ENCODE measurements at places on chromosomes 1 and 21.
A peak's percentile ranks its signal among the peaks of the same experiment; 100 is the strongest.

GRCh38 chr1:51715369-51715768 lies 98.5 kb downstream of the OSBPL9 start:
- DNase-seq, result no peak

DNA sequence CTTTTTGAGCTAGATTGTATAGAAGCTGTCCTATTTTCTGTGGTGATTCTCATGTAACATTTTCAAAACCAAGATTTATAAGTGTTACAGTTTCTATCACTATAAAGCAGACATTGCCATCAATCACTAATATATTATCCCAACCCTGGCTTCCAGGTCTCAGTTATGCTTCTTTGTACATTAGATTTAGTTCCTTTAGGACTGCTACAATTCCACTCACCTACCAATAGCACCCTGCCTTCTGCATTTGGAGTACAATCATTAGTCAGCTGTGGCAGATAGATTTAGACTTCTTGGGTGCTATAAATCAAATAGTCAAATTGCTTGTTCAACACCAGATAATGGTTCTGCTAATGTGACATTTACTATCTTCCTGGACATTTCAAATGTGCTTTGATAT lies 281.6 kb downstream of the BRINP3 start:
- no peak for DNase-seq

- DNase-seq, result peak; percentile 46
Observed at GRCh38 chr21:37073417-37074196, 553 bp downstream of the TTC3 start.

DNA sequence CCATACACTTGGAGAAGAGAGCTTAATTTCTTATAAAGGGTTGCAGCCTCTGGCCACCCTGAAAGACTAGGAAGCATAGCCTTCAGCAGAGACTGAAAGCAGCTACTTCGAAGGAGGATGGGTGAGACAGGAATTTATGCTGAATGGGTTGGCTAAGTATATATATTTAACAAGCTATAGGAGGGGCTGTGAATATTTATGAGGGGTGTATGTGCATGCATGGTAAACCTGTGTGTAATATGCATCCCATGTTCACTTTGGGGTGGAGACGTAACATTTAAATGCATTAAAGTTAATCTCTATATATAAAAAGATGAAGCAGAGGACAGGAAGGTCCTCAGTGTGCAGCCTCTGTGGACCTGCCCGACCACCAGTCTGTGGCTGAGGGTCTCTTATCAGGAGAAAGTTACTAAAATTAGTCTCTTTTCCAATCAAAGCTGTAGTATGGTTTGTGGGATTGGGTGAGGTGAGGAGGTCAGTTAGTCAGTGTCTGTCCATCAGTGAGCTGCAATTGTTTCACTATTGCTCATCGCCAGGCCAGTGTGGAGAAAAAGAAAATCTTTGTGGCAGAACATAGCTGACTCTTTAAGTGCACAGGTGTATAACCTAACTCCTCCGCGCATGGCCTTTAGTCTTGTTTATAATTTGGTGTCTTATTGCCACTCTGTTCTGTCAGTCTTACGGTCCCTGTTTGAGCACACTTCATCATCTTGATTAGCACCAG lies 35.4 kb upstream of the DSCAM start:
- no peak for DNase-seq

DNA sequence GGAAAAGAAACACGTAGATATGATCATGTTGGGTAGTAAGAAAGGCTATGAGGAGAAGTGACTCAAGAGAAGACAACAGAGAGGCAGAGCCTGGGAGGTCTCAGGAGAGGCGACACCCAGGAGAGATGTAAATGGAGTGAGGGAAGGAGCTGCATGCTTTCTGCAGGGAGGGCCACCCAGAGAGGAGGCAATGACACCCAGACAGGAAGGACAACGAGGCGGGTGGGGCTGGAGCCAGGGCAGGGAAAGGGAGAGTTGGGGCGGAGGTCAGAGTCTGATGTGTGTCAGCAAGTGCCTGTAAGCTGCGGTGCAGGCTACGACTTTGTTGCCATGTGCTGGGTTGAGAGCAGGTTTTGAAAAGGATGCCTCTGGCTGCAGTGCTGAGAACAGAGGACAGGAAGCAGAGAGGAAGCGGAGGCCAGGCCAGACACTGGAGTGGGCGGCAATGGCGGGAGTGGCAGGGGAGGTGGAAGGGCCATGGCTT lies 31.3 kb downstream of the SLC1A7 start:
- DNase-seq, result no peak

DNA sequence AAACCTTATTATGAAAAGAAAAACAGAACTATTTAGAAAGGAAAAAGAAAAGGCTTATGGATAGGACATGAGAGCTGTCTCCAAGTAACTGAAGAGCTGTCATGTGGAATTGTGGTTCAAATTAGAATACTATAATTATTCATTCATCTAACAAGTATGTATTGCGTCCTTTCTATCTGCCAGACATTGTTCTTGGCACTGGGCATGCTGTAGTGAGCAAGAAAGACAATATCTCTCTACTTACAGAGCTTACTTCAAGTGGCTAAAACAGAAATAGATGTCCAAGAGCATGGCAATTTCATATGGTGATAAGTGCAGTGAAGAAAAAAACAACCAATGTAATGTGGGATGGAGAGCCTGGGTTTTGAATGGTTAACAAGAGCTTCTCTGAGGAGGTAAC lies 413.0 kb downstream of the DPYD start:
- no peak for DNase-seq

DNA sequence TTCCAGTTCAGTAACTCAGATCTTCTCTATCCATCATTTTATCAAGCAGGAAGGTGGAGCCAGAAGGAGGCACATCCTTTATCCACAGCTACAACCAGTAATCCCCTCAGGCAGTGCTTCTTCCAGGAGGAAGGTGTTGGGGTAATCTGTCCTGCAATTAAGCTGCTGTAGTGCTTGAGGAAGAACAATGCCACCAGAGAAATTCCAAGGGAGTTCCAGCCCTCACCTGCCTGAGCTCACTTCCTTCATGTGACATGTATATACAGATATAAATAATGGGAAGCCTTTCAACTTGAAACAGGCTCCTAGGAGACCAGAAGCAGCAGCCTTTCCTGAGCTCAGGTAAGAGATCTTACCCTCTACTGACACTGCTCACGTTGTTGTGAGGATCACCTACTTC lies 2.2 kb upstream of the IL20 start:
- DNase-seq, result no peak
